ENCODE measurements at places on chromosomes 7 and 10. TPM values are rescaled to one million over a fixed set of nuclear protein-coding genes. Genes with fewer than 3 reads are reported as not detected.

DNA sequence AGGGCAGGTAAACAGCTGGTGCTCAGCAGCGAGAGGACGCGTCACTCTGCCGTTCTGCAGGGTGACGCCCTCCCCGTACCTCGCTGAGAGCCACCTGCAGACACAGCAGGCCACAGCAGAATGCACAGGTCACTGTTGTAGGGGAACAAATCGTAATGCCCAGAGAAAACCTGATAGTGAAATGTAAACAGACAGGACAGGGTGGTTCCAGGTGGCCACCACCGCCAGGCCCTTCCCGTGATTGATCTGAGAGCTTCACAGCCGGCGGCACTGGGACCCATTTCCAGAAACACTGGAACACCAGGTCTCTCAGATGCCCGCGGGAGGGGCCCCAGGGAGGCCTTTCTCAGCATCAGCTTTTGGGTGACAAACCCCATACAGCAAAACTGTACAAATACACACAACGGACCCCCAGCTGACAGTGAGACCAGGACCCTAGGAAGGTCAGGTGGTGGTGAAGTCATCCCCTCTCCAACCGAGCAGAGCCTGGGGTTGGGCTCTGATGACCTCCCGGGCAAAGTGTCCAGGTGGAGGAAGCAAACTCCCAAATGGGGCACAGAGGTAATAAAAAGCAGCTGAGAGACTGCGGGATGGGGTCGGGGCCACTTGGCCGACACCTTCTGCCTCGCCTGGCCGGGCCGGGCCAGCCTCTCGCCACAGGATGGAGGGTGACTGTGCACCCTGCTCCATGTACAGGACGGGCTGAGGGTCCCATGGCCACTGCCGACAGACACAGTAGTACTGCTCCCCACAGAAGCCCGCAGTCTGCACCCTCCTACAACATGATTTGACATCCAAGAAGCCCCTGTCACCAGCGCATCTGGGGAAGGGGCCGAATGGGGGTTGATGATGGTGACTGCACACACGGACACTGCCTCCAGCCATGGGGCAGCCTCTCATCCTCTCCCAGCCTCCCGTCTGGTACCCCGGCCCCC is 4.6 kb downstream of the BHLHA15 start:
- H3K27me3 ChIP-seq: no peaks in the 10 kb centered on the region
- no peaks in the 10 kb centered on the region for H3K36me3 ChIP-seq
- H3K27ac ChIP-seq: no peak overlapping the region
- no peak for DNase-seq
- H3K4me3 ChIP-seq: no peak overlapping the region

Gene ZMIZ2
- total RNA-seq: 76.8 TPM

Gene ABCB1
- 1.8 TPM for total RNA-seq

GRCh38 chr10:15652117-15652516 is 67.6 kb downstream of the ITGA8 start:
- H3K4me3 ChIP-seq: no peak overlapping the region
- no peaks in the 10 kb centered on the region for H3K27me3 ChIP-seq
- no peaks in the 10 kb centered on the region for H3K36me3 ChIP-seq
- no peak for DNase-seq

GRCh38 chr10:128992770-128993169 is 474.3 kb upstream of the MGMT start:
- H3K4me1 ChIP-seq: no peaks in the 10 kb centered on the region
- no peak overlapping the region for H3K4me3 ChIP-seq
- DNase-seq: no peak
- no peak overlapping the region for H3K27ac ChIP-seq
- H3K27me3 ChIP-seq: no peaks in the 10 kb centered on the region
- H3K36me3 ChIP-seq: no peaks in the 10 kb centered on the region

Gene OR13A1
- total RNA-seq: not detected

DNA sequence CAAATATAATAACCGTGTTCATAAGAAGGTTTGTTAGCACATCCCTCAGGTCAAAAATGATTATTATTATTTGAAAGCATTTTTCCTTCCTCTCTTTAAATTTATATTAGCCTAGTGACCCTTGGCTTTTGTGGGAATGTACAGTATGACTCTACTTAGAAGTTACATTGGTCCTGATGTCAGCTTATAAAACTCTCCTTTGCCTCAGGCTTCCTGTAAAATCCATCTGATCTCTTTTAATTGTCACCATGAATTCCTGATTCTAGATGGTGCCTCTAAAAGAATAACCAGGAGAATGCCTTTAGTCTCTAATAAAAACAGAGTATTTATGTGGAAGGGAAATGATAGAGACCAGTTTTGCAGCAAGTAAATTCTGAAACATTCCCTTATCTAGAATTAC is 1134.4 kb downstream of the XPNPEP1 start:
- H3K27me3 ChIP-seq: no peaks in the 10 kb centered on the region
- no peak for DNase-seq
- H3K4me1 ChIP-seq: peaks cover 26% of the 10 kb centered on the region
- no peaks in the 10 kb centered on the region for H3K36me3 ChIP-seq

DNA sequence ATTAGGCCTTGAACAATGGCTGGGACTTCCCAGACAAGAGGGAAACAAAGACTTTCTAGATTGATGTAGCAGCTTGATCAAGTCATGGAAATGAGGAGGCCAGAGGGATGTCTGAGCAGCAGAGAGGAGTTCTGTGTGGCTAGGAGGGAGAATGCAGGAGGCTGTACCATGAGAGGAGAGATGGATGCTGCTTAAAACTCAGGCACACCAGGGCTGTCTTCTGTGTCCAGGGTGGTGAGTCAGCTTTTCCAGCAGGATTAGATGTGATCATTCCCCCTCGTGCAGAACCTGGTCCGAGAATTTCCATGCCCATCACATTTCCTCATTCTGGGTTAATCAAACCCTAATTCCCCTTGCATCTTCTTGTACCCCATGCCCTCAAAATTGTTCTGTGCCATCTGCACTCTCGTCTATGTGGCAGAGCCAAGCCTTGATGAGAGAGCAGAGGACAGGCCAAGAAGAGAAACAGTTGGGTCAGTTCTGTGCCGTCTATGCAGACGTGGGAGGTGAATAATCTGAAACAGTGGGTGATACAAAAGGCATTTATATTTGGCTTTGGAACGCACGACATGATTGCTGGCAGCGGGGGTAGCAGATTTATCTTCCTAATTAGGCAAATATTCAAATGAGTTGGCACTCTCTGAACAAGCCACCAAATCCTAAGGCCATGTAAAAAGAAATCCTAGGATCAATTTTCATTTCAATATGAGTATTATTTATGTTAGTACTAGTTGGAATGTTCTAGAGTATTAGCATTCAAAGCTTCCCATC is 160.7 kb downstream of the TMEM178B start:
- no peaks in the 10 kb centered on the region for H3K4me1 ChIP-seq
- no peaks in the 10 kb centered on the region for H3K36me3 ChIP-seq
- no peak overlapping the region for H3K4me3 ChIP-seq
- H3K27ac ChIP-seq: no peak overlapping the region
- no peaks in the 10 kb centered on the region for H3K27me3 ChIP-seq

DNA sequence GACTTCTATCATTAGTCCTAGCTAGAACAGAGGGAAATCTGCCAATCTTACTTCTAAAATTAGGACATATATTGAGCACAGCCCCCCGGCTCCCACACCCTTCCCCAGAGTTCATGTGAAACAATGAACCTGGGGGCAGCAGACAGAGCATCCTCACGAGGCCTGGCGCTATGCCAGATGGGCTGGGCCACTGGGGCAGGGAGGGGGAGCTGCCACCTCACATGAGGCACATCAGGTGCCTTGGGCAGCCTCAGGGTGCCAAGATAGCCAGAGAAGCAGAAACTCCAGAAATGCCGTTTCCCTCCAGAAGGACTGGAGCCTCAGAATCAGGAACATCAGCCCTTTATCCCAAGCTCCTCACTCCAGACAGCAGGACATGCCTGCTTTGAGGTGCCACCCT is 92.8 kb upstream of the LANCL2 start:
- no peak overlapping the region for H3K27ac ChIP-seq
- no peaks in the 10 kb centered on the region for H3K4me1 ChIP-seq
- no peak for DNase-seq
- H3K4me3 ChIP-seq: no peak overlapping the region
- peaks cover 7% of the 10 kb centered on the region for H3K27me3 ChIP-seq

Gene UTF1
- 0.18 TPM for total RNA-seq

GRCh38 chr10:49207113-49207512 is 18.9 kb upstream of the TMEM273 start:
- no peak overlapping the region for H3K4me3 ChIP-seq
- no peaks in the 10 kb centered on the region for H3K36me3 ChIP-seq
- no peaks in the 10 kb centered on the region for H3K4me1 ChIP-seq
- H3K27ac ChIP-seq: no peak overlapping the region
- no peak for DNase-seq

Gene LGI1
- 2.0 TPM for total RNA-seq
